Pancreas (tissue), 10 donors: ENCODE measurements at places on chromosomes 13 and 19. TPM values are rescaled to one million over a fixed set of nuclear protein-coding genes. Genes with fewer than 3 reads are reported as not detected.

Gene SHISA2
- 0.59 TPM for total RNA-seq

Gene ZNF541
- 0.17 TPM for total RNA-seq

Gene ANGPTL8
- 1.4 TPM for total RNA-seq

DNA sequence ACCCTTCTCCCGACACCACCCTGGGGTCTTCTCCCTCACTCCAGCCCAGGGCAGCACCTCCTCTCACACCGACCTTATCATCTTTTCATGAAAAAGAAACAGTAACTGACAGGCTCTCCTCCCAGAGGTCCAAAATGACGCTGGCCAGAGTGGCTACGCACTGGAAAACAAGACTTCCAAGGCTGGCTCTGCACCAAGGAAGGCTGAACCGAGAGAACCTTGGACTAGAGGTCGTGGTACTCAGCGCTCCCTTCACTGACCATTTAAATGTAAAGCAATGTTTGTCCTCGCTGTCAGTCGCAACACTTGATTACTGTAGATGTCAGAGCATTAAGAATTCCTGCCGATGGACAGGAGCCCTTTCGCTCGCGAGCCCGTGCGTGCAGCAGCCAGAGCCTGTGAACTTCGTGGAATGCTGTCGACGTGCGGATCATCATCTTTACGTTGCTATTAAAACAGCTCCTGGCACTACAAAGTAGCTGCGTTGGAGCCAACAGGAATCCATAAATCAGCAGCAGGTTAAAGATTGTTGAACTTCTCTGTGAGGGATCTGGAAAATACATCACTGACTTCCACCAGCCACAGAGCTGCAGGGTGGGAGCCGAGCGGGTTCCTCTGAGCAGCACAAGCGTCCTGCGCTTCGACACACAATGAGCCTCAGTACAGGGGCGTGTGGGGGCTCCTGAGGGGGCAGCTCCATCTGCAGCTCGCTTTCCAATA is 125.5 kb upstream of the MCF2L start:
- no peak for DNase-seq

GRCh38 chr13:77623806-77624205 is 73.7 kb upstream of the SLAIN1 start:
- no peak for DNase-seq

DNA sequence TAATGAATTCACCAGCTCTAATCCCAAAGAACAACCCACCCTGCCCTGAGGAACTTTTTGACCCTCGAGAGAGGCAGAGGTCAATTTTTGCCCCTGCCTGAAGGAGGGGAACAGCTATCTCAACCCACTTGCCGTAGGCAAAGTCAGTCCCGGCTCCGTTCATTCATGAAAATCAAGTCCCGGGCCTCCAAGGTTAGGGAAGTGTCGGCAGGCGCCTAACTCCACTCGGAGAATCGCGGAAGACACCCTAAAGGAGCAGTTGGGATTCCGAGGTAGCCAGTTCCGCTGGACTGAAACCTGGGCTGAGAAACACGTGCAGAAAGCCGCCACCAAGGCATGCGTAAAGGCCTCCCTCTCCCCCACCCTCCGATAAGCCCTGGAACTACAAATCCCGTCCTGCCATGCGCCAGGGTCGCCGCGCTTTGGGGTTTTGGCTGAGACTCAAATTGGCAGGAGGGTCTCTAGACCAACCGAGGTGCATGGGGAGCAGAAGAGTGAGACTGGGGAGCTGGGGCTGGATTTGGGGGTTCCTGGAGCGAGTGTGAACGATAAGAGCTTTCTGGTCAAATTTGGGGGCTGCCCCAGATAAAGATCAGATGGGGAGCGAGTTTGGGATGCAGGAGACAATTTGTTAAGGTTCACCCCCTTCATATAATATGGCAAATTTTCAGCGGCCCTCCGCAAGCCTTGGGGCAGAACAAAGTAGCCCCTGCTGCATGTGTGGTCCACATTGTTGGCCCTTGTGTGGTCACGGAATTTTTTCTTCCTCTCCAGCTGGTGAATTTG is at the start of gene TNPO2:
TNPO2 (minus strand) TSS at position 292 of the 786 bp plus-strand sequence. CDS start 2,955 bp downstream, outside the sequence.
- DNase-seq = no peak

DNA sequence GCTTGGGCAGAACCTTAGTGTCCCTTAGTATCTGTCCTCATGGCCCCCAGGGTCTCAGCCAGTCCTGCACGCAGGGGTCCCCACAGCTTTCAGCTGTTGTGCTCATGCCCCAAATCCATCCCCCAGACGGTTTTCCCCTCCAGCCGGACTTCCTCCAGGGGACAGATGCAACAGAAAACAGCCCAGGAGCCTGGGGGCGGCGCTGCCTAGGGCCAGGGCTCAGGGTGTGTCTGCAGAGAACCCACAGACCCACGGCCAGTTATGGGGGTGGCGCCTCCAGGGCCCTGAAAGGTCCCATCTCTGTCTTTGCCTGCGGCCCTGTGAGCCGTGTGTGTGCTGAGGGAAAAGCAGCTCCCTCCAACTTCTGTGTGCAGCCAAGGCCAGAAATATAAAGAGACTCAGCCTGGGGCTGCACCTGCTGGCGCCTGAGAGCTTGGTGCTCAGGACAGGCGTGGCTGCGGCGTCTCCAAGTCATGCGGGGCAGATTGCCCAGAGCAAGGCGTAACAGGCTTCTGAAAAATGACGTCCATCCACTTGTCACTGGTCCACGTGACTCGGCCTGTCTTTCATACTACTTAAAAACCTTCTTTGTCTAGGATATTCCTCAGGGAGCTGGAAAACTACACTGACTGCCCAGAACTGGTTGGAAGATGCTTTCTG is 22.1 kb upstream of the F7 start:
- DNase-seq = peak; percentile 50

- DNase-seq = no peak
Observed at GRCh38 chr13:71213252-71213821, 653.7 kb downstream of the DACH1 start.

DNA sequence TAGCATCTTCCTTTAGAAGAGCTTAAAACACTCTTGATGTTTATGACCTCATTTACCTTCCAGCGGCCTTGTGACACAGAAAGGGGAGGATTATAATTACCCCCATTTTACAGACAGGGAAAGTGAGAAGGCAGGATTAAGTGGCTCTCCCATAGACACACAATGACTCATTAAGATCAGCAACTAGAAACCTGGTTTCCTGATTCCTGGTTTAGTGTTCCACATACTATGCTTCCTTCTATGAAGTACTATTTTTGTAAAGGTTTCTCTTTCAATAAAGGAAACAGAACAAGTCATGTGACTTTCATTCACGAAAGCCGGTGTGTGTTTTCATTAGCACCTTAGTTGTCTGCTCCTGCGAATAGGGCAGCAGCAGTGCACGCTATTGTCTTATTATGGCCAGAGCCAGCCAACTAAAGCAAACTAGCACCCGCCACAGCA is 8.3 kb downstream of the IRS2 start:
- no peak for DNase-seq

DNA sequence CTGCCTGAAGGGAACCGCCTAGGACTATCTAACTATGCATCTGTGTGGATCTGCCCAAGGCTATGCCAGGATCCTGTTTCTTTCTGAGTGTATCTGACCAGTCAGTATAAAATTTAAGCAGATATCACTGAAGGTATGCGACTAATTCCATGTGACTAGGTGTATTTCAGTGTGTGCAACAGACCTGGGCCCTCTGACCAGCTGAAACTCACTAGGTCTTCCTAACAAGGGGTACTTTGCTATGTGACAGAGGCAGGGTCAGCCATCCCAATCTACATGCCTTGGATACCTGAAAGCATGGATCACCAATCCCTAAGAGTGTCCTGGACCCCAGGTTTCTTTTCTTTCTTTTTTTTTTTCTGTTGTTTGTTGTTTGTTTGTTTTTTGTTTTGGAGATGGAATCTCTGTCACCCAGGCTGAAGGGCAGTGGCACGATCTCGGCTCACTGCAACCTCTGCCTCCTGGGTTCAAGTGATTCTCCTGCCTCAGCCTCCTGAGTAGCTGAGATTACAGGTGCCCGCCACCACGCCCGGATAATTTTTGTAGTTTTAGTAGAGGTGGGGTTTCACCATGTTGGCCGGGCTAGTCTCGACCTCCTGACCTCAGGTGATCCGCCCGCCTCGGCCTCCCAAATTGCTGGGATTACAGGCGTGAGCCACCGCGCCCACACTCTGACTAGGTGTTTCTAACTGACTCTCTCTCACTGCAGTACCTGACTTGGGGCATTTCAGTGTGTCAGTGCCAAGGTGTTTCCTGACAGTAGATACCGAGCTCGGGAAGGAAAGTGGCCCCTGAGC is 43.5 kb downstream of the FCGBP start:
- no peak for DNase-seq

- no peak for DNase-seq
Observed at GRCh38 chr13:107373551-107373950, 805.6 kb upstream of the ARGLU1 start.
